ENCODE measurements at places on chromosomes 6 and 20.

DNA sequence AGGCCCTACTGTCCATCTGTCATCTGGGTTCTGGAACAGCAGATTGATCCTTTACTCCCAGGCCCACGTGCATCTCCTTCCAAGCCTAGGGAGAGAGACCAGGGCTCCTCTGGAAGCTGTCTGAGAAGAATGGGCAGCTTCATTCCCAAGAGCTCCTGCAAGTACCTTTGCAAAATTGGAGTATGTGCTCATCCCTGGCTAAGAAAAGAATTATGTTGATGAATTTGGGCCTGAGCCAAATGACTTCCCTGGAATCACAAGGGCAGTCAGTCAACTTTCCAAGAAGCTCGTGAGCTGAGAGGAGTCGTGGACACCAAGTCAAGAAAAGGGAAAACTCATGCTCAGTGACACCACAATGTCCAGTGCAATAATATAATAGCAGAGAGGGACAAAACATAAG, 54.6 kb upstream of the AKAP12 start:
- no peak for DNase-seq

DNA sequence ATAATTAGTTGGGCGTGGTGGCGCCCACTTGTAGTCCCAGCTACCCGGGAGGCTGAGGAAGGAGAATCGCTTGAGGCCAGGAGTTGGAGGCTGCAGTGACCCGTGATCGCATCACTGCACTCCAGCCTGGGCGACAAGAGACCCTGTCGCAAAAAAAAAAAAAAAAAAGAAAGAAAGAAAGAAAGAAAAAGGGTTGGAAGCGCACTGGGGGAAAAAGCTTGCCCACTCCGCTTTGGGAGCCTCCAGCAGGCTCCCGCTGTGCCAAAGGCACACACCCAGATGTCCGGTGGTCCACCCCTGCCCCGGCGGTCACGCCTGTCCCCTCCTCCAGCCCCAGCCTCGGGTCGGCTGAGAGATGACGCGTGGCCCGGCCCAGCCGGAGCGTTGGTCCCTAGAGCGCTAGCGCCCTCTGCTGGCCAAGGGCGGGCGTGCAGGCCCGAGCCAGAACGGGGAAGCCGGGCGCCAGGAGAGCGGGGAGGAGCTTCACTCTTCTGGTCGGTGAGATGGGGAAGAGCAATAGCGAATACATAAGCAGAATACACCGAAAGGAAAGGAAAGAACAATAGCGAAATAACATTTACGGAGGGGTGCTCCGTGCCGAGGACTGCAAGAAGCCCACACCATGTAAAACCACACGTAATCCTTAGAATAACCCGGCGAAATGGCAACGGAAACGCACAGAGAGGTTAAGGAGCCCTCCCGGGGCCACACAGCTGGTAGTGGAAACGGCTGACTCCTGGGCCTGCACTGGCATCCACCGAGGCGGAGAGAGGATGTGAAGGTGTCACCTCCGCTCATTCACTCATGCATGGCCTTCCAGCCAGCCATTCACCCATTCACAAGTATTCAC, 41.7 kb downstream of the UBE2V1 start:
- peak; percentile 85 for DNase-seq

DNA sequence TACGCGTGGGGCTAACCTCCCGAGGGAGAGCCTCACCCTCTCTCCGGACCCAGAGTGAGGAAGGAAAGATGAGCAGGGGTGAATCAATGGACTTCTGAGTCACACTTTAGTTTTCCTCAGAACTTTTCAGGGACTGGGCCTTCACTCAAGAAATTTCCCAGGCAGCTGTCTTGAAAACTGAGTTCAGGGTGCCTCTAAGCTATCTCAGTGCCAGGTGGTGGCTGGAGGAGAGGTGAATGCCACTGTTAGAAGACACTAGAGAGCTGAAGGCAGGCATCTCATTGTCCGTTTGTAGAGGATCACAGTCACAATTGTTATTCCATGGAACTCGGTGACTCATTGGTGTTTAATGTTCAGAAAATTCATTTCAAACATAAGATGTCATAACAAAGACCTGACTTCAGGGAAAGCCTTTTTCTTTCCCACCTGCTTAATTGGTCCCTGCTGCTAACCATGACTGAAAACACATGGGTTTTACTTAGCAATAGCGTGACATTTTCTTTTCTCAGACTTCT, 5.3 kb upstream of the SERPINB6 start:
- DNase-seq = no peak

GRCh38 chr20:2688041-2688591, 4.5 kb upstream of the EBF4 start:
- DNase-seq = peak; percentile 23

DNA sequence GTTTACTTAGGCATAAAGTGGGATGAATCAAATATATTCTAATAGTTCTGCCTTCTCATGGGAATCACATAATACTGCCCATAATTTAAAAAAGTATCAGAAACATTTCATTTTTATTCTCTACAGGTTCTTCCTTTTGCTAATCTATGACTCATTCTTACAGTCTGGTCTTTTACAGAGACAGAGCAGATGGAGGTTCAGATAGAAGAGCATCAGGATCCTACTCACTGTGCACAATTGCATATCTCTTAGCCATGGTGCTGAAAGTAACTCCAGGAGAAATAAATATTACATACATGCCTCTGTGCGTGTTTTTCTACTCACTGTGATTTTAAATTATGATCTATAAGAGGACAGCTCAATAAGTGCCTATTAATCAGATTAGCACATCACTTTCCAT, 16.3 kb upstream of the OR2B6 start:
- no peak for DNase-seq

- DNase-seq = no peak
Observed at GRCh38 chr6:53382421-53382820, 33.7 kb upstream of the ELOVL5 start.

DNA sequence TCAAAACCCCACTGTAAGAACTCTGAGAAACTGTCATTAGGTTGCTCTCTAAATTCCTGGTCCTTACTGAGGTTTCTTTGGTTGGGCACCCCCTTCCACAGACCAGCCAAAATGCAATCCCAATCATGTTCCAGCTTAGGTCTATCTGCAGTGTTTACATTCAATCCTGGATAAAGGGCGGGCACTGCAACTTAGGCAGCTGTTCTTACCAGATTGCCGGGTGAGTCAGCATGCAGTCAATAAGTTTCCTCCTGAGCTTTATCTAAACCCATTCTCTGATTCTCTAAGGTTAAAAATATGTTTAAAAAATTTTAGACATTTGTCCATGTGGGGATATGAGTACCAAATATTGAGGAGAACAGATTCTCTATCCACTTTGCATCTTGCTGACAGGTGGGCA, 197.8 kb downstream of the HAO1 start:
- DNase-seq = no peak

- DNase-seq = no peak
Observed at GRCh38 chr20:59051666-59052185, 9.1 kb upstream of the PRELID3B start.

DNA sequence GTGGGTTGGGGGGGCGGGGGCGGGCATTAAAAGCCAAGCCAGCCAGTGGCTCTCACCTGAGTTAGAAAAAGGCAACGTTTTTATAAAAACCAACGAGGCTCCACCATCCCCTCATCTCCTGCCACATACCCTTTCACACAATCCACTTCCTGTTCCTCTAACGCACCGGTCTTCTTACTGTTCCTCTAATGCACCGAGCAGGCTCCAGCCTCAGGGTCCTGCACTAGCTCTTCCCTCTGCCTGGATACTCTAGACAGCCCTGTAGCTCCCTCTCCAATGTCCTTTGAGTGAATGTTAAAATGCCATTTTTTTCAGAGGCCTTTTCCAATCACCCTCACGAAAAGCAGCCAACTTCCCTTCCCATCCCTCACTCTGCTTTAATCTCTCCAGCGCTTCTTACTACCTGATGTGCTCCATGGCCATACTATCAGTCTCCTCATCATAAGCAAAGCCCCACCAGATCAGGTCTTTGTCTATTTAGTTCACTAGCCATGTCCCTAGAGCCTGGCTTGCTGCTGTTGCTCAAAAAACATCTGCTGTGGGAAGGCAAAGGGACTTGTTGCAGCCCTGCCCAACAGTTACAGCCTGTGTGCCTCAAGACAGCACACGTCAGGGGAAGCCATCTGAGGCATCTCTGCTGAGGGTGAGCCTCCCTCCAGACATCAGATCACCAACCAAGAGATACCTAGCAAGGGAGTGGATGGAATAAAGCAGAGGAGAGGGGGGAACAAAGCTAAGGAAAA, 3.9 kb downstream of the FKBP1A start:
- no peak for DNase-seq

DNA sequence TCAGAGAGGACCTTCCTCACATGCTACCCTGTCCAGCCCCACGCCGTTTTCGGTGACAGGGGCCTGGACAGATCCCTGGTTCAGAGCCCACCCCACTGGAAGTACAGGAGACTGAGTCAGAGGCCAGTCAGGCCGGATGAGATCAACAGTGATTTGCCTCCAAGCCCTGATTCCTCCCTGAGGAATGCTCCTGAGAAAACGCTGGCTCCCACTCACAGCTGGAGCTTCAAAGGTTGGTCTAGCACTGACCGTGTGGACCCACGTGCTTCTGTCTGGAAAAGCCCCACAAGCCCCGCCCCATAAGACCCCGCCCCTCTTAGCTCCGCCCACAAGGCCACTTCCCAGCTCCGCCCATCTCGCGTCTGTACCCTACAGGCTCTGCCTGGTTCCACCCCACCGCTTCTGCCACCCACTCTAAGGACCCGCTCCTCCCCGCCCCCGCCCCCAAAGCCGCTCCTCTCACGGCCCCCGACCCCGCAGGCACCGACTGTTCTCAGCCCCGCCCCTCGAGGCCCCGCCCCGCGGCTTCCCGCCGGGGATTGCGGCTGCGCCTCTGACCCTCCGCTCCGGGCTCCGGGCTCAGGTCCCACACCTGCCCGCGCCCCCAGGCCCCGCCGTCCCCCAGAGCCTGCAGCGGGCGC, 64.9 kb upstream of the BHLHE23 start:
- DNase-seq = no peak

DNA sequence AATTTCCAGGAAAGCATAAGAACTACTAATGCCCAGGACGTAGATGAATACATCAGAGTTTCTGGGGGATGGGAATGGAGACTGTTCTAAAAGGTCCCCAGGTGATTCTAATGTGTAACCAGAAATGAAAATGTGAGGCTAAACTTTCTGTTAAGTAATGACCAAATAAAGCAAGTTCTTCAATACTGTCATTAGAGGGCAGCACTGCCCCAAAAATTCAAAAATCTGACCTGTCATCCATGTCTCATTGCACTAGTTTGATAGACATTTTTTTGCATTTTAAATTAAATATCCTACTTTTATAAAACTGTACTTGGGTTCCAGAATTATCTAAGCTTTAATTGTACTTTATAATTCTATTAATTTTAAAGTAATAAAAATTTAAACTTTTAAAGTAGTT, 94.9 kb downstream of the RFX6 start:
- DNase-seq = no peak

DNA sequence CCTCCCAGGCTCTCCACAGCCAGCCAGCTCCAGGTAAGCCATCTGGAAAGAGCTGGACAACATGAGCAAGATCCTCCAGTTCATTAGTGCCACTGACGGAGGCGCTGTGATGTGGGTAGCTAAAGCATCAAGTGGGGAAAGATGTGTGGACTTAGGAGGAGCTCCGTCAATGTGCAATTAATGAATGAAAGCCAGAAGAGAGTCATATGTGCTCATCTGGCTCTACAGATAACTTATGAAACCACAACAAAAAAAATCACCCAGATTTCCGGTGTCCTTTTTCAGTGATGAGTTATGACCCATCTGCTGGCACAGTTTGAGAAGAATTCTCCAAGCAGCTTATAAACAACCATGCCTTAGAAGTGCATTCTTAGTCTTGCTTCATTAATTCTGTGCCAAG, 311.7 kb upstream of the PLCB4 start:
- DNase-seq = peak; percentile 15

DNA sequence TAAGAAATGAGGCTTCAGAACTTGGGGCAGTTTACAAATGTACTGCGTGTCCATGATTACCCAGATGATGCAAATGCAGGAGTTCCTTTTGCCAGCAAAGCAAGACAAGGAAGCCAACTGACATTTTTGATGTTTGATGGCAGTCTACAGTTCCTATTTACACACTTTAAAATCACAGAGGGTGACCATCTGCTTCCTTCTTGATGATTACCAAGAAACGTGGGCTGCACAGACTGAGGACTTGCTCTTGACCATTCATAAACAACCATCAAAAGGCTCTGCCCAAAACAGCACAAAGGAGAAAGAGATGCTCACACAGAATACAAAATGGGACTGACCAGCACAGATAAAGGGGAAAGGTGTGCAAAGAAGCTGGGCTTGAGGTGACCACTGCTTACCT, 79.8 kb upstream of the TRAF3IP2 start:
- DNase-seq = no peak

GRCh38 chr6:20331625-20332024, 70.1 kb upstream of the E2F3 start:
- no peak for DNase-seq

DNA sequence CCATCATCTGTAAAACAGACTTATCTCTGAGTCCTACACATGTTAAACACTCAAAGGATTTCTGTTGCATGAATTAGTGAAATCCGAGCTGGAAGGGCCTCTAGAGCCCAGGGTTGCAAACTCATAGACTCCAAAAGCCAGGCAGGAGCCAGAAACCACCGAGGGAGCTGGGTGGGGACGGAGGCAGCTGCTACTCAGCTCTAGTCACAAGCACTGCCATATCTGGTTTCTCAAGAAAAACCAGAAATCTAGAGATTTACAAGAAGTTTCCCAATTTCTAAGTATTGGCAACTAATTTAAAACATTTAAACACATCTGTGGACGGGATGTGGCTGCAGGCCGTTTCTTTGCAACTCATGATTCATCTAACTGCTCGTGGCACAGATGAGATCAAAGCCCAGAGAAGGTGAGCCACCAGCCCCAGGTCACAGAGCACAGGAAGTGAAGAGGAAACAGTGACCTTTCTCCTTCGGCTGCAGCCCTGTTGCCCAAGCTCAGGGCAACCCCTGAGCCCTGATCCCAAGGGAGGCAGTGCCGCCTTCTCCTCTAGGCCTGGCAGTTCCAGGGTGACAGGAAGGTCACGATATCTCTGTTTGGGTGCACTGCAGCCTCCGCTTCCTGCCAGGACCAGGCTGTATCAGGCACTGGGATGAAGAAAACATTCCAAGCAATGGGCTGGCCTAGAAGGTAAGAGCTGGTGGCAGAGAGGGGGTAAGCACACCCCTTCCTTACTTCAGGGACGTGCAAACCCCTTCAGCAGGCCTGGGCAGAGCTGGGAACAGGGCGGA, 26.4 kb upstream of the PTGIS start:
- DNase-seq = no peak

DNA sequence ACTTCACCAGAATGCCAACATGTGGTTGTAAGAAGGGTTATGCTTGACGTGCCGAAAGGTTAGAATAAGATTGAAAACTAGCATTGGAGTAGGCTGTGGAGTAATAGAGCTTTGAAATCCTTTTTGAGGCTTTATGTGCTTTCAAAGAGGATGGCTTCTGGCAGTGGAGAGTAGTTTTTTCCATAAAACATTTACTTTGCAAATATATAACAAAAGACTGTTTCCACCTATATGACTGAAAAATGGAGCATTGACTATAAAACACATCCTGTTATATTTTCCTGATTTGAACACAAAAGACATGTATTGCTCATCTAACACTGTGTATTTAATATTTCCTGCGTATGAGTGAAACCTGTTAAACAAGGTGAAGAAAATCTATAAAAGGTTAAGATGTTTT, 38.8 kb downstream of the ZFAND3 start:
- no peak for DNase-seq

- DNase-seq = no peak
Observed at GRCh38 chr20:46803123-46804020, 91.3 kb upstream of the EYA2 start.

GRCh38 chr6:52155791-52156576, 30.2 kb upstream of the IL17A start:
- no peak for DNase-seq

Measured in occipital lobe (tissue), 3 donors.